ENCODE measurements at places on chromosomes 7 and 10.
A peak's percentile ranks its signal among the peaks of the same experiment; 100 is the strongest.

DNA sequence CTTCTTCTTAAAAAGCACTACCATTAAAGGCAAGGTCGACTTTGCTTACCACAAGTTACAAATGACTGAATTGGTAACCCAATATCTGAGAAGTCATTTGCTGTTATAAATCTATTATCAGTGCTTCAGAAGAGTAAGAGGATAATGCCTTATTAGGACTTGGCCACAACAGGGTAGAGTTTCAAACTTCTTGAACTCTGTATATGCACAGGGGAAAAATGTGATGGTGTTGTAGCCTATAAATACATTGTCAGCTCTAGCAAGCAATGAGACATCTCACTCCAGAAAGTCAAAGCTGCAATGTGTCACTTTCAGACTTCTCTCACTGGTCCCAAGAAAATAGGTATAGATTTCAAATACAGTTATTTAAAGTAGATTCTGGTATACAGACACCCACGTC is 9.3 kb downstream of the TFEC start:
- DNase-seq: no peak

- DNase-seq: no peak
These were observed 177.5 kb downstream of the RELN start for GRCh38 chr7:103811997-103812396.

DNA sequence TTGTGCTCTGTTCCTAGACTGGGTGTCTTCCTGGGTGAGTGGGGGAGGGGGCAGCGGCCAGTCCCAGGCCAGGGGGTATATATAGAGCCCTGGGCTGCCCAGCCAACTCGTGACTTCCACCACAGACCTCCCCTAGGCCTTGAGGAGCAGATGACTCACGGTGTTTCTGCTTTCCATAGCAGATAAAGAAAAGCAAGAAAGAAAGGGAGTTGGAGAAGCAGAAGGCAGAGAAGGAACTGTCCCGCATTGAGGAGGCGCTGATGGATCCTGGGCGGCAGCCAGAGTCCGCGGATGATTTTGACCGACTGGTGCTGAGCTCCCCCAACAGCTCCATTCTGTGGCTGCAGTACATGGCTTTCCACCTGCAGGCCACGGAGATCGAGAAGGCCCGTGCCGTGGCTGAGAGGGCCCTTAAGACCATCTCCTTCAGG is 10.1 kb downstream of the CALHM2 start:
- DNase-seq: no peak

DNA sequence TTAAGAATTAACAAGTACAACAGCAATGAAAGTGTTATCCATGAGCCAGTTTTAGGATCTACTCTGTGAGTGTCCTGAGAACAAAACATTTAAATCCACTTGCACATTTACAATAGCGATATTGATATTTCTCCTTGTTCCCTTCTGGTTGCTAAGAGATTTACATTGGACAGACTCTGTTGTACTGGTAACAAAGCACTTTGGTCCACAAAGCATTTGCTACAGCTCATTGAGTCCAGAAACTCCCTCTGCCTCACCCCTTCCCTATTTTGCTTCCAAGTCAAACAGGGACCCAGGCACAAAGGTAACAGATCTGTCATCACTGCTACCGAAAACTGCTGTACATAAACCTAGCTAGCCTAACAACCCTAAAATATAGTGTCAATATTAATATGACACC is 2.1 kb downstream of the ANK3 start:
- no peak for DNase-seq

- no peak for DNase-seq
These were observed 31.6 kb upstream of the ITGB8 start for GRCh38 chr7:20299145-20299544.

DNA sequence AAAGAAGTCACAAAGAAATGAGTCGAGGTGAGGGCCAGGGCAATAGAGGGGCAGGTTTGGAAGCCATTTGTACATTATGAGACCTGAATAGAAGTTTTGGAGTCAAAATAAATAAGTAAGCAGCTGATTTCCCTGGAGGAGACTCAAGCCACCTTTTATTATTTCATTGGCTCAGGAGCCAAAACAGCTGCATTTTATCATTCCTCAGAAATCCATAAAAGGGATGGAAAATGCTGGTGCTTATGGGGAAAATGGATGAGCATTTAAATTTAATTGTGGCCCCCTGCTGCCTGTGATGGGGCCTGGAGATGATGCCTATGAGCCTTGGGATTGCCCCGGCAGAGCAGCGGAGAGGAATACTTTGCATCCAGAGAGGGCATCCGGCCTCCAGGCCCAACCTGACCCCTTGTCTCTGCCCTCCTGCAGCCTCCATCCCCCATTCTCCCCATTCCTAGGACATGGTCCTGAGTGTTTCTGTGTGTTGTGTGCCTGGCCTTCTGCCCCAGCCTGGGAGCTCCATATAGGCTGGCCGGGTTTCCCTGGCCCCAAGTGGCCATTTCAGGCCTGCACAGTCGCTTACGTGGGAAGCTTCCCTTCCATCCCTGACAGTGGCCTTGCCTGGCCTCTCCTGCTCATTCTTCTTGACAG is 296.8 kb upstream of the ZMIZ1 start:
- no peak for DNase-seq

DNA sequence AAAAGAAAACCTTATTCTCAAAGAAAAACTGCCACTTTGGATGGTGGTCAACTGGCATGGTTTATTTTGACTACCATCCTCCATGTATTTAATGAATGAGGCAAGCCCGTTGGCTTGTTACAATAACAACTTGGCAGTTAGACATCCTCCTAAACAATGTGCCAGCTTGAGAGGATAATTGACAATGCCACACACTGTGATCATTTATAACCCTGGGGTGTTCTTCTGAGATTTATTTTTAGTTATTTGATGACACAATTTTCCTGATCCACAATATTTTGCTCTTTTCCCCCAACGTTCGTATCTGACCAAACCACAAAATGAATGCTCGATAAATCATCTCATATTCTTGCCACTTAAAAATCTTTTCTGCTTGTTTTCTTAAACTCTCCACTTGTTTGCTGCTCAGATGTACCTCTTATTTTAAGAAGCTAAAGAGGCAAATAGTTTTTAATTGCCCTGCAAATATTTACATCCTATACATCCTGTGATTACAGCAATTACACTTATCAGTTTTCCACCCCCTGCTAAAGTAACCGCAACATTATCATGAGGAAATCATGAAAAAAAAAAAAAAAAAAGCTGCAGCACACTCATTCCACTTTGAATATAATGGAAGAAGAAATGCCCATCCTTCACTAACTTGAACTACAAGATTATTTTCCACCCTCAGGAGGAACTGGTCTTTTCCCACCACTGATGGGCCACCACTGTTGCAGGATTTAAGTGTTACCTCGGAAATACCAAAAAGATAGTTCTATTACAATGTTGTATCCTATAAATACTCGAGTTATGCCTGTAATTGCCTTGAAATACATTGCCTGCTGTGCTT is 119.9 kb downstream of the MBL2 start:
- peak; percentile 4 for DNase-seq

DNA sequence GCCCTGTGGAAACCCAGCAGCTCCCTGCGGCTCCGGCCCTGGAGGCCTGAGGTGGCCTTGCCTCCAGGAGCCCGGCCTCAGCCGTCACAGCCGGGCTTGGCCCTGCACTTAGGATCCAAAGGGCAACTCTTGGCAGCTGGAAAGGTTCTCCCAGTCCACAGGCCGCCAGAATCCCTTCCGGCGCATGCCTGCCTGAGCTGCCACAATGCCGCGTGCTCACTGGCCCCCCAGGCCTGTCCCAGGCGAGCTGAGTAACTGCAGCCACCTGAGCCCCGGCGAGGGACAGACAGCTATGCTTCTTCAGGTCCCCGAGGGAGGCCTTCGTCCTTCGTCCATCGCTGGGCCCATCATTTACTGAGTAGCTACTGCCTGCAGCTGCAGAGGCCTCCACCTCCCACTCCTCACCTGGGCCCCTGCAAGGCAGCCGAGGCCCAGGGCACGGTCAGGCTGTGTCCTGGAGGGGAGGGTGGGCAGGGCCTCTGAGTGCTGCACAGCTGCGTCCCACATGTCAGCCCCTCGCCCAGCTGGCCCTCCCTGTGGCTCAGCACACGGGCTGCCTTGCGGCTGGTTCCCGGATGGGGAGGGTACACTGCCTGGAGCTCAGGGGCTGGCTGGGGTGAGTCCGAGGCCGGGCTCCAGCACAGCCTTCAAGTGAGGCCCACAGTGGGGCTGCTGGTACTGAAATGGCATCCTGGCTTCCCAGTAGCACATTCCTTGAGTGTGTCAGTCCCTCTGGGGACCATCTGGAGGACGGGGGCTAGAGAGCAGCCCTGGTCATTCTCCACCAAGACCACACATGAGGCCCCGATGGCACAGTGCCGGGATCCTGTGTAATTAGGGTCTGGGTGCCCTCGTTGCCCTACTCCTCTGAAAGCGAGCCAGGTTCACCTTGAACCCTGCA is 172.5 kb downstream of the ELFN1 start:
- peak; percentile 29 for DNase-seq

- DNase-seq: peak; percentile 75
These were observed 175.4 kb upstream of the AHR start for GRCh38 chr7:17123020-17123419.

GRCh38 chr10:21290499-21291160 is 234.9 kb downstream of the SKIDA1 start:
- no peak for DNase-seq

GRCh38 chr7:140325600-140325999 is 72.7 kb downstream of the SLC37A3 start:
- no peak for DNase-seq

DNA sequence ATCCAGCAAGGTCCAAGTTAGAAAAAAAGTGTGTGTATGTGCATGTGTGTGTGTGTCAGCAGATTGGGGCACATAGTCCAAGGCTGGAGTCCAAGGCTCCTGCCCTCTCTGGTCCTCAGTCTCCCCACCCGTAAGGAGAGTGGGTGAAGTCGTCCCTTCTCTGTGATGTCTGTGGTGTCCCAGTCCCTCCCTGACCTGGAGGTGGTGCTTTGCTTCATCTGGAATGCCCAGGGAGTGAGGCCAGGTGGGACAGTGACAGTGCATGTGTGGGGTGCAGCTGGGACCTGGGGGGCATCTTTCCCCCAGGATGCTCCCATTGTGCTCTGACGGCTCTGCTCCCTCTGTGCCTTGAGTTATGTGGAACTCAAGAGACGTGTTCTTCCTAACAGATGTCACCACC is 18.0 kb downstream of the AQP1 start:
- DNase-seq: no peak

- no peak for DNase-seq
These were observed 34.0 kb upstream of the CCDC7 start for GRCh38 chr10:32411797-32412498.

DNA sequence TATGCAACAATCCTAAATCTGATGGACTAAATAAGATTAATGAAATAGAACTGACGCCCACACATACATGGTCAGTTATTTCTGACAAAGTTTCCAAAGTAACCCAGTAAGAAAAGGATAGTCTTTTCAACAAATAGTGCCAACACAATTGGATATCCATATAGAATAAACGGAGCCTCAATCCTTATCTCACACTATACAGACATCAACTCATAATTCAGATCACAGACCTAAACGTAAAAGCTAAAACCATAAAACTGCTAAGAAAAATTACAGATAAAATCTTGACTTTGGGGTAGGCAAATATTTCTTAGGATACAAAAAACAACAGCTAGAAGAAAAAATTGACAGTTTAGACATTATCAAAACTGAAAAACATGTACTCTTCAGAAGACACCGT is 8.5 kb downstream of the CACUL1 start:
- no peak for DNase-seq

DNA sequence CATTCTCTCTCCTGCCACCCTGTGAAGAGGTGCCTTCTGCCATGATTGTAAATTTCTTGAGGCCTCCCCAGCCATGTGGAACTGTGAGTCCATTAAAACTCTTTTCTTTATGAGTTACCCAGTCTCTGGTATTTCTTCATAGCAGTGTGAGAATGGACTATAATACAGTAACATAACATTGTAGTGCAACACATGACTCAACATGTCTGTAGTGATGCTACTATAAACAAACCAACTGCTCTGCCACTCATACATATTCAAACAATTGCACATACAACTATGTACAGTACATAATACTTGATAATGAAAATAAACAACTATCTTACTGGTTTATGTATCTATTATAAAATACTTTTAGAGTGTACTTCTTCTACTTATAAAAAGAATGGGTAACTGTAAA is 7.1 kb downstream of the ATOH7 start:
- DNase-seq: no peak
